ENCODE measurements at places on chromosomes 2 and 18.

DNA sequence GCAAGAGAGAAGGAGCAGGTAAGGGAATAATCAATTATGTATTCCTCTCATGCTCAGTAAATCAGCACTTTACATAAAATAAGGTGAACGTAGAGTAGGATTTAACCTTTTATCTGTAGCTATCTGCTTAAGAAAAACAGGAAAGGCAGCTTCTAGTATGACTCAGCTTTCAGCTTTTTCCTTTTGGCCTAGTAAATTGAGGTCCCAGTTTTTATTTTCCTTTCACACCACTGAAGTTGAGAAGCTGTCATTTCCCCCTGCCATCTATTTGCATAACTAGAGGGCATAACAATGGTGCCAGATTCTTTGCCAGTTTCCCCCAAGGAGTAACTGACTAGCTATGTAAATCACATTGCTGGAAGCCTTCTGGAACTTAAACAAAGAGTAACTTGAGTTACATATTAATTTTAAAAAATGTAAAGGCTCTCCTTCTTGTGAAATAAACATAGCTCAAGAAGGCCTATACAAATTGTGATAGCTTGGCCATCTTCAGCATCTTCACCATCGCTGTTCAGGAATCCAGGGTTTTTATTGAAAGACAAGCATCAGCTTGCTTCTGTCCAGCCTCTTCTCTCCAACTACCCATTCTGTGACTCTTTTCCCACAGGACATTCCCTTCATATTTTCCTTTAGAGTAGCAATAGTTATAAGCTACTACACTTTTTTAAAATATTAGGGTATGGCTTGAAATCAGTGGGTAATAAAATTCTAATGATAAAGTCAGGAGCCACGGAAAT is 97.0 kb downstream of the KYNU start:
- DNase-seq, result no peak

DNA sequence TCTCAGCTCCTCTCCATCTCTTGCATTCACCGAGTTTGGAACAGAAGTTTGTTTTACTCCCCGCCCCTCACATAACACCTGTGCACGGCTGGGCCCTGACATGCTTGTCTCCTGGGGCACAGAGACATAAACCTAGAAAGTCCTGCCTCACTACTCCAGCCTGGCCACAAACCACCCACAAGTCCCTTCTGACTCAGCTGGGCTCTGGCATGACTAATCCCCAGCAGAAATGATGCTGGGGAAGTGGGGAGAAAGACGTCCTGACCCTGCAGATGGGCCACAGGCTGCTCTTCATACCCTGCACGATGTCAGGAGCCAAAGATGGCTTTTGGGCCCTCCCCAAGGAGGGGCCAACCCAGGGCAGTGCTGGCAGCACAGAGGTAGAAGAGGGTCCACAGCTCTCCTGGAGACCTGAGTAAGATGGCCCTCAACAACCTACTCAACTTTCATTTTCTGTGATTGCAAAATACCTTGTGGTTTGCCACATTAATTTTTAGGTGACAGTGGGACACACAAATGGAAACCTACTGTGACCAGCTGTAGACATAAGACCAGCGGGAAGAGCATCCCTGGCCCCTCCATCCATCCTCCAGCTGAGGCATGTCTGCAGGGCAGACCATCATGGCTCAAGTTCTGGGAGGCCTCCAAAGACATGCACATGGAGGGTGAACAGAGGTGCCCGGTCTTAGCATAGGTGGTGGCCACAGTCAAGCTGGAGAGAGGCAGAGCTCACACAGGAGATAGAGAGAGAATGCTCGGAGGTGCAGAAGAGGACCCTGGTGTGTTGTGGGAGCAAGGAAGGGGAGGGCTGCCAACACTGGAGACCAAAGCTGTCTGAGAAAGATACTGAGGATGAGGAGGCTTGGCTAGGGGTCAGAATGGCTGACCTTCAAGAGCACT is 40.0 kb downstream of the DNMT3A start:
- DNase-seq, result no peak

- no peak for DNase-seq
Measured at GRCh38 chr2:19753818-19754217, 148.0 kb downstream of the TTC32 start.

GRCh38 chr18:23884681-23885375 is 129.7 kb upstream of the TTC39C start:
- DNase-seq, result no peak

GRCh38 chr2:162888652-162889051 is 50.1 kb upstream of the KCNH7 start:
- DNase-seq, result no peak

- DNase-seq, result no peak
Measured at GRCh38 chr2:218263817-218264641, 3.2 kb downstream of the GPBAR1 start.

DNA sequence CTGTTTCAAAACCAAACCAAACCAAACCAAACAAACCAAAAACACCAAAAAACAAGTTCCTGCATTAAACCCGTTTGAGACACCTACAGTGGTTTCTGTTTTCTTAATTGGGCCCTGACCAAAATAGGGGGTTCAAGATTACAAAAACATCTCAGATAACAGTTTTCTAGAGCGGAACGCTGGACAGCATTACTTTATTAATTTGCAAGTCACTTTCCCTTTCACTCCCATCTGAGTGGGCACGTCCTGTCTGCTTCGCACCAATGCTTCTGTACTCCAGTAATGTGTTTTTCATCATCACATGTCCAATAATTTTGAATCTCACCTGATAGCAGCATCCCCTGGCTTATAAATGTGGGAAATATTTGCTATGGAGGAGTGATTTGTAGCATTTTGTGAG is 11.7 kb upstream of the MYO1B start:
- DNase-seq, result no peak

GRCh38 chr2:31286961-31287550 is 53.1 kb downstream of the EHD3 start:
- DNase-seq, result no peak
